ENCODE measurements at places on chromosomes 12 and 14.
A peak's percentile ranks its signal among the peaks of the same experiment; 100 is the strongest.

DNA sequence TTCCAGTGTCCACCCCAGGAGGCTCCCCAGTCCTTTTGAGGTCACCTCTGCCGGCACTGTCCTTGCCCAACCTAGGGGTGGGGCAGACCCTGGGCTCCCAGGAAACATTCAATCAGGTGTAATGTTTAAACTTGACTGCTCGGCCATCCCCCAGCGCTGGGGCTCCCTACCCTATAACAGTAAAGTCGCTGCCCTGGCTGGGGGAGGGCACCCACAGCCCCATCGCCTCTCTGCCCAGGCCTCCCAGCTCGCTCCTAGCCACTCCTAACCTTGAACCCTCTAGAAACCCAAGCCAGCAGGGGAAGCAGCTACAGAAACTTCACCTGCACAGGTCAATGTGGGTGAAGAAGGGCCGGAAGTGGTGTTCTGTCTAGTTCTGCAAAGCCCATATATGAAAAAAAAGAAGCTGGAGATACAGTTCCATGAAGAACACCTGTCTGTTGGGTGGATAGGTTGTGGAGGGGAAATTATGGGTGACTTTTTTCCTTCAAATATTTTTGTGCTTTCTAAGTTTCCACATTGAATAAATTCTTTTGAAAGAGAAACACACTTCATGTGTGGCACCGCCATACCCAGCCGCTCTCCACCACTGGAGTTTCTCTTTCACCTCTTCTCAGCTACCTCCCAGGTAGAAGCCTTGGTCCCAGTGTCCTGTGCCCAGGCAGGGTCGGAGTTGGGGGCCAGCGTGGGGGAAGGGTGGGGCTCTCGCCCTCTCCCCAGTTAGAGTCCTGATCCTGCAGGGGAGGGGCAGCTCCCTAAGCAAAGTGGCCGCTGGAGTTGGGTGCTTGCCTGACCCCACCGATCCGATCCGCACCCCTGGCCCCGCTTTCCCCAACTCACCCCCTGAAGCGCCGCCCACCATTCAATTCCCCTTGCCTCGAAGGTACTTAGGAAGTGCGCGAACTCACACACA is 1.1 kb downstream of the CLMN start:
- no peak for DNase-seq

DNA sequence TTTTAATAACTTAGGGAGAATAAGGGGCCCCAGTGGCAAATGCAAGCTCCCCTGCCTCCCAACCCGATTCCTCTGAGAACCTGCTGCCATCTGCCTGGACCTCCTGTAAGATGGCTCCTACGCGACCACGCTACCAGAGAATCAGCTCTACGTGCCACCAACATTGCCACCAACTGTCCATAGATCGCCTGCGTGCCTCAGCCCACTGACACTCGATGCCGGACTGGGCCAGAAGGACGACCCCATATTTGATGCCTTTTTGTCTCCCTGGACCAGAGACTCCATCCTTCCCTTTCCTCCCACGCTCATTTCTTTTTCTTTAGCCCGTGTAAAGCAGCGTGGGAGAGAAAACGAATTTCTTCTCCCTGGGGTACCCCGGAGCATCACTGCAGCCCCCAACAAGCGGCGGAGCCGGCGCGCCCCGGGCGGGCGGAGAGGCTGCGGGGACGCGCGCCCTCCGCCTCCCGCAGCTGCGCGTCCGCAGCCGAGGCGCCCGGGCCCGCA is 565 bp upstream of the KLHL42 start:
- DNase-seq: peak; percentile 100

DNA sequence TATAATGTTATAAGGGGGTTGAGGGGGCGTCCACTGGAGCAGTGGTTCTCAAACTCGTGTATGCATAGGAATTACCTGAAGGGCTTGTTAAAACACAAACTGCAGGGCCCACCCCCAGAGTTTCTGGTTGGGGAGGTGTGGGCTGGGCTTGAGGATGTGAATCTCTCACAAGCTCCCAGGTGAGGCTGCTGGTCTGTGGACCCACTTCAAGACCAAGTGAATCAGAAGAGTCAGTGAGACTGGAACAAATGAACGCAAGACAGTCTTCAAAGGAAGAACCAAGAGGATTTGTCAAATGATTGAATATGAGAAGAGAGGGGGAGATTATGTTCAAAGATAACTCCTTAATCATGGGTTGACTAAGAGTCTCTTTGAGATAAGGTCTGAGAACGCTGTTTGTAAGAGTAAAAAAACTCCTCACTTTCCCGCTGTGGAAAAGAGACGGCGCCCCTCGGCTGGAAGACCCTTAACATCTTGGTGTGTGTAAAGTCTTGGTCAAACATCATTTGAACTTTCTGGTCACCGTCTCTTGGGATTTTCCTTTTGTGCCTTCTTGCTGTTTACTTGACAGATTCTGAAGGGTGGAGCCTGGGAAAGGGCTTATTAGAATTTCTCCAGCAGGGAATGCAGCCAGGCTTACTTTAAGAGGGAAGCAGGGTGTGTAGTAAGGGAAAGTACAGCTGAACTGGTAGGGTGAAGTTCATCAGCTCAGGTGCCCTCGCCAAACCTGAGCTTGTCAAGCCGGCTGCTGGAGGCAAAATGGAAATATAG is 5.3 kb upstream of the FOXN3 start:
- DNase-seq: no peak

DNA sequence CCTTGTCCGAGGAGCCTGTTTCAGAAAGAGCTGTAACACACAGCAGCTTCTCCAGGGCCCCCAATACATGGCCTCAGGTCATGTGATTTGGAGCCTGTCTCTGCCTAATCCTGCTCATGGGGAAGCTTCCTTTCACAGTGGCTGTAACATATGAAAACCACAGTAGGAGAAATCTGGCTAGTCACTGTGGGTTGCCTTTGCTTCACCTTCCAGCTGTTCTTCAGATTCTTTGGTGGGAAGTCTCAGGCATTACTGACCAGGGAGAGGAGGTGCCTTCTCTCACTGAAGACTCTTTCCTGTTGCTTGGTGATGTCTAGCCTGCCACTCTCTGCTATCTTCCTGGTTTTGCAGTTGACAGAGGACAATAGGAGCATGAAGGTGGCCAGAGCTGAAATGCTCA is 350.6 kb downstream of the DPF3 start:
- no peak for DNase-seq

DNA sequence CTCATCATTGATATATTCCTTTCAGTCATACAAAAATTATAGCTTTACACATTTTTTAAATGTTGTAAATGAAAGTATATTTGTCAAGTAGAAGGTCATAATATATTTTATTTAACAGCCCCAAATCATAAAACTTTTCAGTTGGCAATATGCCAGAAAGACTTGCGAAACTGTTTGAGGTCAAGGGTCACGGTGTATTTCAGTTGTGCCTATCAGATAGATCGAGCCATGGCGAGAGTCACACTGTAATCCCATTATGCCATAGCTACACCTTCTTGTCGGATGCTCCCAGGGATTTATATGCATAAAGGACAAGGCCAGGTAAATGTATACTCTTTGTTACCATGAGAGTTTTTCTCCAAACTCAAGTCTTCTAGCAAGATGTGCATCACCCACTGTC is 26.7 kb upstream of the G2E3 start:
- no peak for DNase-seq

- DNase-seq: no peak
These were observed 161.5 kb upstream of the FKBP4 start for GRCh38 chr12:2633176-2633824.

- peak; percentile 74 for DNase-seq
These were observed 916.8 kb downstream of the DIO2 start for GRCh38 chr14:79294499-79294898.

DNA sequence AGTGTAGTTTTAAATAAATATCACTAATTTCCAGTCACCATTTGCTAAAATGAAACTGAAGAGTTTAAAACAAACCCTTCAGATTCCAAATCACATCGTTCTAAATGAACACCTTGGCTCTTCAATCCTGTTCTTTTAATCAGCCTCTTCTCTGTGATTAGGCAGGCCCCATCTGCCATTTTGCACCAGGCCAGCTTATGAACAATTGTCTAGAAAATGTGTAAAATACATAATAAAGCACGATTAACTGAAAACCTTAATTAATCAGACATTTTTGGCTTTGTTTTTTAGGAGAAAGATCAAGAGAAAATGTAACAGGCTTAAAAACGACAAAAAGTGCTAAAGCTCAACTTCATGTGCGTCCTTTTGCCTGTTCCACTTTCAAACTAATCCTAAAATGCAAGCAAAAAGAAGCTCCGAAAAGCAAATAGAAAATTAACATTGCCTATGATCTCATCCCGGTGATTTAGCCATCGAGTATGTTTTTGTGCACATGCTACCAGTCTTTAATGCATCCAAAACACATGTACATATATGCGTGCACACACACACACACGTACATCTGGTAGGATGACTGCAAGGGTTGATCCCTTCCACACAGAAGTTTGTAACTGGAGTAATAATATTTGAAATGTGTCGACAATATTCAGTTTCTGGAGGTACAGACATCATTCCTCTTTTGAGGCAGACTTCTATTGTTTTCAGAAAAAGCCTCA is 288.6 kb downstream of the FOXN3 start:
- DNase-seq: peak; percentile 38

- DNase-seq: no peak
These were observed 1.8 kb upstream of the CLEC2A start for GRCh38 chr12:9933958-9934357.

DNA sequence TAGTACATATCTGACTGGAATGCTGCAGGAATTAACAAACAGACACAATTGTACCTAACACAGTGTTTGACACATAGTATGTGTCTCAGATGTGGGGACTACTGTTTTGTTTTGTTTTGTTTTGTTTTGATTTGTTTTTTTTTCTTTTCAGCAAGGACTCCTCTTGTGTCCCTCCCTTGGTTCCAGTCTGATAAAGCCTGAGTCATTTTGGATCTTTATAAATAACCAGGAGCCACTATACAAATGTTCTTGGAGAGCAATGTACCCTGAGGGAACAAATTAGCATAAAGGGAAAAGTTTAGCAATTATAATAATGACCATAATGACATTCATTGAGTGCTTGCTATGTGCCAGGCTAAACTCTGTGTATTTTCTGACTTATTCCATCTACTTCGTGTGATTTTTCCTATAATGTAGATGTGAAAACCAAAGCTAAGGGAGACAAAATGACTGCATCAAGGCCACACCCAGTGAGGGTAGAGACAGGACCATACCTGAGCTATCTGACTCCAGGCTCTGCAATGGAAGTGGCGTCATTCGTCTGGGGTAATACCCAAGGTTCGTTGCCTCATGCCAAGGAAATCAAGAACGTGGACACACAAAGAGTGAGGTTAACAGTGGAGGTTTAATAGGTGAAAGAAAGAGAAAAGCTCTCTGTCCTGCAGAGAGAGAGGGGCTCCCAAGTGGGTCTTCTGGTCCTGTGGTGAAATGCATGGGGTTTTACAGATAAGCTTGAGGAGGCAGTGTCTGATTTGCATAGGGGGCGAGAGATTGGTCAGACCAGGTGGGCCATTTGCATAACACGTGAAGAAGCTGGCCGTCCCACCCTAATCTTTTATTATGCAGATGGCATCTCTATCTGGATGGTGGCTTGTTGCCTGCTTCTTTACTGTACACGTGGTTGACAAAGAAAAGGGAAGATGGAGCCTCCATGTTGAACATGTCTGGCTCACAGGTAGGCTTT is 285.5 kb upstream of the SFSWAP start:
- no peak for DNase-seq

GRCh38 chr12:101045486-101046464 is 164.3 kb downstream of the SLC5A8 start:
- DNase-seq: no peak

DNA sequence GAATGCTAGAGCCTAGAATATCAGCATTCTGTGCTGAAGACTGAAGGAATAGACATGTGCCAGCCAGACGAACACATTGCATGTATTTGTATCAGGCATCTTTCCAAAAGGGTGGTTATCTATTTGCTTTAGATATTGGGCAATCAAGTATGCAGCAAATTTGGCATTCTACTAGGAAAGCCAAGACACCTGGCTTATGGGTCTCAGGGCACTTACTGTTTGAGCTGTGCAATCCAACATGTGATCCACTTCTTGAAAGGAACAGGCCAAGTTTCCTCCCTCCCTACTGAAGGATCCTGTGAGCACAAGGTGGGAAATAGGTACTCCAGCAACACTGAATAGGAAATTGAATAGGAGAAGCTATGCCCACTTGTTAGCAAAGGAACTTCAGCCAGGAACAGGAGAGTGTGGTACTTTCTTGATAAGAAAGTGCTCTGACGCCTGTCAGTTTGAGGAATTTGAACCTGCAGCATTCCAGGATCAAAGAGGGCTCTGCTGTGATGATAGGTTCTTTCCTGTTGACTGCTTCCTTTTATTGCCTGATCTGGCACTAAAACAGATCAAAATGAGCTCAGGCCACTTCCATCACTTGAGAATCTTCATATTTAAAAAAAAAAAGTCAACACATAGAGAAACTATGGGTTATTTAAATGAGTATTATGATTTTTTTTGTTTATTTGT is 20.6 kb downstream of the OR6S1 start:
- DNase-seq: no peak

- DNase-seq: no peak
These were observed 154.9 kb upstream of the CCND2 start for GRCh38 chr12:4118601-4119156.

DNA sequence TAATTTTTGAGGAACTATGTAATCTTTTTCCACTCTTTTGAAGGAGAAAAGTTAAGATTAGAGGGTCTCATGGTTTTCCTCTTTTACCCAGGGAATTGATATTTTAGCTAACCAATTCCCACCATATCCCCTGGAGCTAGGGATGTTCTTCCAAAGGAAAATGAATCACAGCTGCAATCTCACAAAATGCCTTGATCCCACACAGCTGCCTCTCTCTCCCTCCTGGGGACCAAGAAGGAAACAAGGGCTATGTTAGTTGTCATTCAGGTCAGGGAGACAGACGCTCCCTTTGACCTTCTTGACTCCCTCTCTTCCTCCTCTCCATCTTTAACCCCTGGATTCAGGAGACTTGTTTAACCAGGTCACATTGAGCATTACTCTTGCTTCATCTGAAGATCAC is 9.5 kb downstream of the DCN start:
- DNase-seq: no peak

DNA sequence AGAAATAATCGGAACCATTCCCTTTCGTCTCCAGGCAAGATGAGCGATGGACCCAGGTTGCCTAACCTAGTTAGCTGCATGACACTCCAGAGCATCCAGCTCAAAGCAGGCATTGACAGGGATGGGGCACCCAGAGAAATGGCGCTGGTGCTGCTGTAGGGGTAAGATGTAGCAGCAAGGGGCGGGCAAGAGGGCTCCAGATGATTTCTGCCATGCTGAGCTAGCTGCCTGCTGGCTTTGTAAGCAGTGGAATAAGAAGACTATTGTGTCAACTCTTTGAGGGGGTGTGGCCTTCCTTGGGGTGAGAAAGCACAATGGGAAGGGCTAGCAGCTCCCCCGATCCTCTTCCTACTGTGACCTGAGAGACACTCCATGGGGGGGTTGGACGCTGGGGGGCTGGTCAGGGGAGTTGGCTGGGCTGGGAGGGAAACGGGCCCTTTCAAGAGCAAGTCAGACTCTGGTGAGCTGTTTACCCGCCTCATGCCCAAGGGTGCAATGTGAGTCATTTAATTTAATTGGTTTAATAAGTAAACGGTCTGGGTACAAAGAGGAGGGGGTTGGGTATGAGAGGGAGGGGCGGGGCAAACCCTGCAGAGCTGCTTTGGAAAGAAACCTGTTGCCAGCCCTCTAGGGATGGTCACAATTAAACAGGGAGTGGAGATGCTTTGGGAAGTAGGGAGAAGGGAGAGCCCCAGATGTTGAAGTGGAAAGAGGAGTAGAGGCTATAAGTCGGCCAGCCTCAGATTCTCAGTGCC is 50.5 kb downstream of the B4GALNT3 start:
- peak; percentile 38 for DNase-seq

- DNase-seq: no peak
These were observed 19.1 kb downstream of the VASH1 start for GRCh38 chr14:76780360-76780759.

Measured in NCI-H2171 treated with DMSO at 0.1 percent for 48 hours (cell line).